ENCODE measurements at places on chromosomes 4 and X. TPM values are rescaled to one million over a fixed set of nuclear protein-coding genes. Genes with fewer than 3 reads are reported as not detected.

DNA sequence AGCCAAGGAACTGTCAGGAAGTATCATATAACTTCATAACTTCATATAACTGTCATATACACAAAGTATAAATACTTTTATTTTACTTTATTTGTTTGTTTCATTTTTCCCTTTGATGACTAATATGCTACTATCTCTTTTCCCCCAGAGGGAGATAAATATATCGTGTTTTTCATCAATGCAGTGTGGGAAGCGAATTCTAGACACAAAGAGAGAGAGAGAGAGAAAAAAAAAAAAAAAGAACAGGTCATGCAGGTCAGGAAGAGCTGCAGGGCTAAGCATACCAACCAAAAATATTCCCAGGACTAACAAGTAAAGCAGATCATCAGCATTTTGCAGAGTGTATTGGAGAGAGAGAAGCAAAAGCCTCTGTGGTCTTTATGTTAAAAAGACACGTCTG, 1849.2 kb downstream of the STIM2 start:
- no peaks in the 10 kb centered on the region for H3K4me1 ChIP-seq
- no peaks in the 10 kb centered on the region for H3K36me3 ChIP-seq
- H3K4me3 ChIP-seq, result no peak overlapping the region
- no peak for DNase-seq
- H3K27ac ChIP-seq, result no peak overlapping the region

SLC34A2 gene
- 7.0 TPM for total RNA-seq

- no peaks in the 10 kb centered on the region for H3K27me3 ChIP-seq
- no peak for DNase-seq
- no peaks in the 10 kb centered on the region for H3K4me1 ChIP-seq
Measured at GRCh38 chr4:107153228-107153627, 117.1 kb upstream of the DKK2 start.

SMIM10 gene
- total RNA-seq, result 0.74 TPM

DNA sequence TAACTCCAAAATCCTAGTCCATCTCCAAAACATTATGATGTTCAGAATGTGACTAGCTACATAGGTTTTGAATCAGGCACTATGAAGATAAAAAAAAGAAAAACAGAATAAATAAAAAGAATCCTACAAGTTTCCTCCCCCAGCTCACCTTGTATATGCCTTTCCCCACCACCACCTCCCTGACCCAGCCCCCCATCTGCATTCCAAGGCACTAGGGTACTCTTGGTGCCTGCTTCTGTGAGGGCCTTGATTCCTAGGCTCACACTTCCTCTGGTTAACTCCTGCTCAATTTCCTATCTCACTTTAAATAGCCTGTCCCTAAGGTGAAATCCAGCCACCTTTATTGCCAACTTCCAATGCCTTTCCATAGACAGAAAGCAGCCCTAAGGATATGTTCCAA, 178.7 kb upstream of the ATOH1 start:
- H3K27ac ChIP-seq, result no peak overlapping the region
- no peak overlapping the region for H3K4me3 ChIP-seq
- H3K4me1 ChIP-seq, result no peaks in the 10 kb centered on the region
- DNase-seq, result no peak

DNA sequence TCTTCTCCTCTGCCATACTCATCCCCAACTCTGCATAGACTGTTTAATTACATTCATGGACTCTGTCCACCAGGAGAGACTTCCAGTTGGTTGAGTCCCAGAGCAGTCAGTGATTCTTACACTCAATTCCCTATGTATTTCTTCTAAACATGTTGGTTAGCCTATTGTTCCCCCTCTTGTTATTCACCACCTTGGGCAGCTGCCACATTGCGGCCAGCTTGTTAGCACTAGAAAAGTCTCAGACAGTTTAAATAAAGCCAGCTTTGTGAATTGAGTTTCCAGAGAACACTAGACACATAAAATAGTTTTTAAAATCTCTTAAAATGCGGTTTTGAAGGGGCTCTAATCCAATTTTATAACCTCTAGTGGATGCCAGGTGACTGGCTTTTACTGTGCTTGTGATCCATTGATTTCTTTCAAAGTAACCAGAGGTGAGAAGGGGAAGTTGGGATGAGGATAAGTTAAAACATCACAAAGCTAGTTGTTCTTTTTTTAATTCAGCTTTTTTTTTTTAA, 827.7 kb downstream of the FSTL5 start:
- no peaks in the 10 kb centered on the region for H3K4me1 ChIP-seq
- H3K36me3 ChIP-seq, result no peaks in the 10 kb centered on the region
- H3K27ac ChIP-seq, result no peak overlapping the region
- no peak overlapping the region for H3K4me3 ChIP-seq
- no peak for DNase-seq

- DNase-seq, result no peak
- H3K4me3 ChIP-seq, result no peak overlapping the region
- H3K4me1 ChIP-seq, result no peaks in the 10 kb centered on the region
Measured at GRCh38 chr4:7539659-7540058, 104.9 kb upstream of the PSAPL1 start.

DNA sequence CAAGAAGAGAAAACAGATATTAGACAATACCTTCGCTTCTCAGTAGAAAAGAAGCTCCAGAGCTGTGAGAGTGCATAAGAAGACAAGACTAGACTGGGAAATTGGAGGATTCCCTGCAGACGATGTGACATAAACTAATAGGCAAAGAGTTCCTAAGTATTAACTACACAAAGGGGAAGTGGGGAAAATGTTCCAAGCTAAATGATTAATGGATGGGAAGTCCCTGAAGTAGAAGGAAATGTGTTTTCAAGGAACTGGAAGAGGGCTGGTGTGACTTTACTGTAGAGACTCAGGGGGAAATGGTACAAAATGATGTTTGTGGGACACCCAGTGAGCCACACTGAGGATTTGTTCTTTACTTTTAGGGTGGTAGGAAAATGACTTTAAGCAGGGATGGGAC, 69.7 kb upstream of the DCLK2 start:
- H3K27me3 ChIP-seq, result no peaks in the 10 kb centered on the region
- H3K4me1 ChIP-seq, result no peaks in the 10 kb centered on the region
- no peak for DNase-seq
- H3K36me3 ChIP-seq, result no peaks in the 10 kb centered on the region
- no peak overlapping the region for H3K4me3 ChIP-seq

- no peaks in the 10 kb centered on the region for H3K27me3 ChIP-seq
- no peak overlapping the region for H3K4me3 ChIP-seq
- H3K36me3 ChIP-seq, result no peaks in the 10 kb centered on the region
- no peak for DNase-seq
- H3K27ac ChIP-seq, result no peak overlapping the region
- no peaks in the 10 kb centered on the region for H3K4me1 ChIP-seq
Measured at GRCh38 chr4:119518915-119519410, 109.6 kb downstream of the PDE5A start.

FOXP3 gene
- 0.12 TPM for total RNA-seq

DNA sequence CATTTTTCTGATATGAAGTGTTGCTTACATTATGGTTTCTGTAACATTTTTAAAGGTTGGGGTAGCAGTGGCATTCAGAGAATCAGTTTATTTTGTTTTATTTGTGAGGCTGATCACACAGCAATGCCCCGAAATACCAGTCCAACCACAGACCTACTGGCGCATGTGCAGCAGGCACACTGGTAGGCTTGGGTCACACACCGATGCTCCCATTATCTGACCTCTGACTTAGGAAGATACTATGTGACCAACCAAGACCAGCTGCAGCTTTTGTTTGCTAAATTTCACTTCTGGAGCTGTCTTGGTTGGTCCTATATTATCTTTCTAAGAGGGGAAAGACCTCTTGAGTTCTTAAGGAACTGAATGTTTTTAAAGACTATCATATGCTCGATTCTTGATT, 18.7 kb downstream of the PGM2 start:
- no peaks in the 10 kb centered on the region for H3K36me3 ChIP-seq
- no peaks in the 10 kb centered on the region for H3K27me3 ChIP-seq
- H3K4me3 ChIP-seq, result no peak overlapping the region
- no peak for DNase-seq
- H3K4me1 ChIP-seq, result no peaks in the 10 kb centered on the region

- H3K36me3 ChIP-seq, result no peaks in the 10 kb centered on the region
- no peak overlapping the region for H3K4me3 ChIP-seq
- H3K27ac ChIP-seq, result no peak overlapping the region
Measured at GRCh38 chr4:67109276-67109675, 436.0 kb downstream of the CENPC start.

DNA sequence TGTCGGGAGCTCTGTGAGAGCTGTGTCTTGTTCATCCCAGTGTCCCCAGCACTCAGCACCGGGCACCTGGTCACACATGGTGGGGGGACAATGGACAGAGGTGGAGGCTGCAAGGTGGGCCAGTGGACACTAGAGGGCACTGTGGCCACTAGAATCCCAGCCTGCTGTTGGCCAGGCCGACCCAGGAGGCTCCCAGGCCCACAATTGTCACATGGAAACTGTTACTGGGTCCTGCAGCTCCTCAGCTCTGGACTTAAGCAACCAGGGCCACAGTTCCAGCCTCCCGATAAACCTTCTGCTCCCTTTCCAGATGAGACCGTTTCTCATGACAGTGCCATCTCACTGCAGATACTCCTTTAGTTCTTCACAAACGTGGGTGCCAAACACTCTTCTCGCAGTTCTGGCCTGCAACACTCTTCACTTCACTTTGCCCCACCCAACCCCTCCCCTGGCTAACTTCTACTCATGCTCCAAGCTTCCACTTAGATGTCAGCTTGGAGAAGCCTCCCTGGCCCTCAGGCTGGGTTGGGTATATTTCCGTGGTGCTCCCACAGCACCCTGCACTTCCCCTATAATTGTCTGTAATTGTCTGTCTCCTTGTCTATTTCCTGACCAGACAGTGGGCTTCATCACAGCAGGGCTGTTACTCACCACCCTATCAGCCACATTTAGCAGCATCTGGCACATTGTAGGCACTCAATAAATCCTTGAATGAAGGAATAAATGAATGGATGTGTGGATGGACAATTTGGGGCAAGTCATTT, 3.5 kb upstream of the IQSEC2 start:
- H3K36me3 ChIP-seq, result no peaks in the 10 kb centered on the region
- peak; percentile 83 for DNase-seq
- no peaks in the 10 kb centered on the region for H3K4me1 ChIP-seq
- no peak overlapping the region for H3K27ac ChIP-seq
- H3K4me3 ChIP-seq, result no peak overlapping the region
- H3K27me3 ChIP-seq, result no peaks in the 10 kb centered on the region

PAGE5 gene
- not detected for total RNA-seq

ANXA3 gene
- total RNA-seq, result 36.5 TPM

DNA sequence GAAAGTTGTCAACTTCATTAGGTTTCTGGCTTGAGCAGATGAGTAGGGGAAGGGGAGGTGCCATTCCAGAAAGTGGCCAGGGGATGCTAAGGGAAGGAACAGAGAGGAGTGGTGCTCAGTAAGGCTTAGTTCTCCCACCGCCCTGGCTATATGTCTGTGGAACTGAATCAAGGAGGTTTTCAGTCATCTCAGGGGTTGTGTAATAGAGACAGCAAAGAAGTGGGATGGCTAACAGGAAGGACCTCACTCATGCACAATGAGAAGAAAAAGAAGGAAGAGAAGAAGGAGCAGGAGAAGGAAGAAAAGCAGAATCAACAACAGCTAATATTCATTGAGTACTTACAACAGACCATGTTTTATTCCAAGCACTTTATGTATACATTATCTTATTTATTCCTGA, 368.7 kb downstream of the MID1IP1 start:
- H3K27me3 ChIP-seq, result no peaks in the 10 kb centered on the region
- H3K4me3 ChIP-seq, result no peak overlapping the region

ABCG2 gene
- total RNA-seq, result 0.50 TPM

- no peak overlapping the region for H3K4me3 ChIP-seq
- no peak for DNase-seq
- H3K27ac ChIP-seq, result no peak overlapping the region
- H3K4me1 ChIP-seq, result no peaks in the 10 kb centered on the region
Measured at GRCh38 chr4:156746111-156746510, 225.5 kb downstream of the PDGFC start.

GRCh38 chr4:17613761-17614415, 553 bp upstream of the MED28 start:
- H3K4me1 ChIP-seq, result peaks cover 8% of the 10 kb centered on the region
- DNase-seq, result no peak
- no peaks in the 10 kb centered on the region for H3K36me3 ChIP-seq
- H3K4me3 ChIP-seq, result peak overlapping the region; percentile 62

SPOCK3 gene
- 0.16 TPM for total RNA-seq

COQ2 gene
- total RNA-seq, result 2.8 TPM

- H3K4me3 ChIP-seq, result no peak overlapping the region
- H3K4me1 ChIP-seq, result no peaks in the 10 kb centered on the region
- no peaks in the 10 kb centered on the region for H3K27me3 ChIP-seq
- H3K36me3 ChIP-seq, result no peaks in the 10 kb centered on the region
- no peak overlapping the region for H3K27ac ChIP-seq
- DNase-seq, result no peak
Measured at GRCh38 chr4:21898101-21898500, 50.5 kb downstream of the KCNIP4 start.

DNA sequence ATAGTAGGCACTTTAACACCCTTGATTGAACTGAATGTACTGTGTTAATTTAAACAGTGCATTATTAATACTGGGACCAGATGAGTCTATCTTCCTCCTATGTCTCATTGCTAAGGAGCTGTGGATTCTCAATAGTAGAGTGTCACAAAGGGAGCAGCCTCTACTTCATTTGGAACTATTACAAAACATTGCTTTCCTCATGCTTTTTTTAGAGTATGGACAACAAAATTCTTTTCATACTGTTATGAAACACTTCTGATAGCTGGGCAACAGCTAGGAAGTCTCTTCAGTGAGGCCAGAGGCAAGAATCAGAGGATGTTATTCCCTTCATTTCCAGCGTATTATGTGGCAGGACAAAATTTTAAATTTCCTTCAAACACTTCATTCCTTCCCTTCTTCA, 160.8 kb downstream of the FBXO8 start:
- no peaks in the 10 kb centered on the region for H3K4me1 ChIP-seq
- no peaks in the 10 kb centered on the region for H3K36me3 ChIP-seq
- no peak overlapping the region for H3K4me3 ChIP-seq
- H3K27me3 ChIP-seq, result no peaks in the 10 kb centered on the region

GRCh38 chr4:86971355-86971683, 36.5 kb downstream of the AFF1 start:
- H3K36me3 ChIP-seq, result no peaks in the 10 kb centered on the region
- DNase-seq, result no peak
- H3K4me3 ChIP-seq, result no peak overlapping the region
- no peak overlapping the region for H3K27ac ChIP-seq
- H3K27me3 ChIP-seq, result no peaks in the 10 kb centered on the region
- peaks cover 34% of the 10 kb centered on the region for H3K4me1 ChIP-seq

DNA sequence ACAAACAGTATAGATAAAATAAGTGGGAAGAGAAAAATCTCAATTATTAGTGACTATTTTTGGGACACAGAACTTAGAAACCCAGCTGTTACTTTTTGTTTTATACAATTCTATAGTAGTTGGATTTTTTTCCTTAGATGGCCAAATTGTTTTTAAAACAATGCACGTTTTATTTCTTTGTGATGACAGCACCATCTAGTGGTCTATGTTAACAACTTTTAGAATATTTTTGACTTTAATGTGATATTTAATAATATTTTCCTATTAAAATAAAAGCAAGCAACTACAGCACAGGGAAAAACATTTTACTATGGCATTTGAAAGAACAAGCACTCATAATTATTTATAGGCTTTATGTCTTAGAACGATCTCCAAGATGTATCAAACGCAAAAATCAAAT, 5.6 kb upstream of the SMIM31 start:
- DNase-seq, result no peak
- no peak overlapping the region for H3K27ac ChIP-seq
- H3K4me1 ChIP-seq, result no peaks in the 10 kb centered on the region
- H3K27me3 ChIP-seq, result no peaks in the 10 kb centered on the region
- H3K36me3 ChIP-seq, result no peaks in the 10 kb centered on the region
- no peak overlapping the region for H3K4me3 ChIP-seq
